CD4-positive, alpha-beta T cell treated with Interferon gamma for 1 hour (primary cell): ENCODE measurements at places on chromosomes 7 and 10.

- DNase-seq, result peak; percentile 12
Measured at GRCh38 chr7:2954433-2954853, 89.2 kb downstream of the CARD11 start.

DNA sequence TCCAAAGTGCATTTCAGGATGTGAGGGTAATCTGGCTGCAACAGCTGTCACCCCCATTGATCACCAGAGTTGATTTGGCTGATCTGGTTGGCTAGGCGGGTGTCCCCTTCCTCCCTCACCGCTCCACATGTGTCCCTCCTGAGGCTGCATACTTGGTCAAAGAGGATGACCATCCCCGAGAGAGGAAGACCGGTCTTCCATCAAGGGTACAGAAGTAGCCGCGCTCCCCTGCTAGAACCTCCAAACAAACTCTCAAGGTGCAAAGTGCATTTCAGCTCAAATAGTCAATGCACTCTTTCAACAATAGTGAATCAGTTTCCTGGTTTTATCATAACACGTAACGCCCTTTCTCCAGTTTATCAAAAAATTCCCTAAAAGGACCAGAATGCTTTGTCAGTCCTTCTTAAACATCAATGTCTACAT lies 44.6 kb downstream of the CARD11 start:
- DNase-seq, result no peak

DNA sequence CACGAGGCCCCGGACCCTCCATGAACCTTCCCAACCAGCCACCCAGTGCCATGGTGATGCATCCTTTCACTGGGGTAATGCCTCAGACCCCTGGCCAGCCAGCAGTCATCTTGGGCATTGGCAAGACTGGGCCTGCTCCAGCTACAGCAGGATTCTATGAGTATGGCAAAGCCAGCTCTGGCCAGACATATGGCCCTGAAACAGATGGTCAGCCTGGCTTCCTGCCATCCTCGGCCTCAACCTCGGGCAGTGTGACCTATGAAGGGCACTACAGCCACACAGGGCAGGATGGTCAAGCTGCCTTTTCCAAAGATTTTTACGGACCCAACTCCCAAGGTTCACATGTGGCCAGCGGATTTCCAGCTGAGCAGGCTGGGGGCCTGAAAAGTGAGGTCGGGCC lies 90.6 kb upstream of the PDCD4 start:
- DNase-seq, result no peak

DNA sequence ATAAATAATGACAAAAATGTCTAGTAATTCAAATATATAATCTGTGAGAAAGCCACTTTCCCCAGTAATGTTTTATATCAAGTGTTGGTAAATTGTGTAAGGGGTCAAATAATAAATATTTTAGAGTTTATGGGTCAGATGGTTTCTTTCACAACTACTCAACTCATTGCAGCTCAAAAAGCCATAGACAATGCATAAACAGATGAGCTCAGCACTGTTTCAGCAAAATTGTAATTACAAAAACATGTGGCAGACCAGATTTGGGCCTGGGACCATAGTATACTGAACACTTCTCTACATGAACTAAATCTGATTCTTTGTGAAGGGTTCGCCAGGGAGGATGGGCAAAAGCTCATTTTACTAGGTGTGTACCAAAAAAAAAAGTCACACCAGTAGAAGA lies 460.8 kb downstream of the NRG3 start:
- no peak for DNase-seq

GRCh38 chr10:63283093-63283492 lies 150.0 kb downstream of the NRBF2 start:
- DNase-seq, result no peak

GRCh38 chr7:140876519-140877248 lies 48.0 kb downstream of the BRAF start:
- no peak for DNase-seq

DNA sequence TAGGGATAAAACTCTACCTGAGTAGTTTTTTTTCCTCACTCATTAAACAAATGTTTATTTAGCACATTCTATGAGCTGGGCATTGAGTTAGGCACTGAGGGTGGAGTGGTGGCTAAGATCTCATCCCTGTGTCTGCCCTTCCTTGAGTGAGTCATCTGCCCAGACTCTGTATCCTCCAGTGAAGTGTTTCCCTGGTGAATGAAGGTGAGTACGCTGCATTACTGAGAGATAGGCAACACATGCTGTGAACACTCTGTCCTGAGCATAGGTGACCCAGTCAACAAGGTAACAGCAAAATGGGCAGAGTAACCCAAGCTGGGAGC lies 5.8 kb downstream of the PITX3 start:
- DNase-seq, result no peak

- DNase-seq, result no peak
Measured at GRCh38 chr7:26360650-26361049, 69.0 kb downstream of the SNX10 start.

DNA sequence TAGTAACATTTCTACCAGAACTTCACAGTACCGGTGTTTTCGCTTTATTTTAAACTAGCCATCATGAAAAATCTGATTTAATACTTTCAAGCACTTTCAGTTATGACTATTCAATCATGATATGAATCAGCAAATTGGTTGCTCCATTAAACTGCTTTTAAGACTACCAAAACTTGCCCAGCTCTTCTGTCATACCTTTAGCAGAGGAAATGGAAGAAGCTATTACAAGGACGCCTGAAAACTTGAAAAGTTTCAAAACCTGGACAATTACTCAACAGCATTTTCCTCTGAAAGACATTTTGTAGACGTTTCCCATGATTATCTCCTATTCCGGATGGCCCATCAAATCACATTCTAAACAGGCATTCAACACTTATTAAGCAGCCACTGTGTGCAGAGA lies 2.0 kb downstream of the JAZF1 start:
- DNase-seq, result no peak

DNA sequence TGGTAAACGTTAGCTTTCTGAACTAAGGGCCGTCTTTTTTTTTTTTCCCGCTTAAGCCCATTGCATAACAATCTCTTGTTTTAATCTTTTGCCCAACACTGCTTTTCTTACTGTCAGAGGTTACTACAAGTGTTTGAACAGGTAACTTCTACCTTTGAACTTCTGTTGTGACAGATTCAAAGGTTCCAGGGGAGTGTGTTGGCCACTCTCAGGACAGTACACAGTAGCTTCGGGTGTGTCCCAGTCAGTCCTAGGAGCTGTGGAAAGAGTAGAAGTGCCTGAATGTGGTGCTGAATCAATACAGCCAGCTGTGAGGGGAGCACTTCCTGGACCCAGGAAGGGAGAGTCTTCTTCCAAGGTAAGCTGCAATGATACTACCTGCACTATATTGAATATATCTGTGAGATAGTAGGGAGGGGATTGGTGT lies at the start of gene ACSL5:
Gene ACSL5, plus strand, starts transcription at position 205 of the 427 bp plus-strand sequence. CDS start 20,831 bp downstream, outside the sequence.
- DNase-seq, result no peak

- DNase-seq, result no peak
Measured at GRCh38 chr10:11144626-11145494, 127.2 kb downstream of the CELF2 start.

GRCh38 chr10:103154521-103155299 lies 38.4 kb downstream of the NT5C2 start:
- DNase-seq, result no peak

GRCh38 chr10:4519658-4520402 lies 306.2 kb upstream of the AKR1E2 start:
- no peak for DNase-seq

- DNase-seq, result no peak
Measured at GRCh38 chr10:99172128-99172738, 63.4 kb downstream of the HPSE2 start.

DNA sequence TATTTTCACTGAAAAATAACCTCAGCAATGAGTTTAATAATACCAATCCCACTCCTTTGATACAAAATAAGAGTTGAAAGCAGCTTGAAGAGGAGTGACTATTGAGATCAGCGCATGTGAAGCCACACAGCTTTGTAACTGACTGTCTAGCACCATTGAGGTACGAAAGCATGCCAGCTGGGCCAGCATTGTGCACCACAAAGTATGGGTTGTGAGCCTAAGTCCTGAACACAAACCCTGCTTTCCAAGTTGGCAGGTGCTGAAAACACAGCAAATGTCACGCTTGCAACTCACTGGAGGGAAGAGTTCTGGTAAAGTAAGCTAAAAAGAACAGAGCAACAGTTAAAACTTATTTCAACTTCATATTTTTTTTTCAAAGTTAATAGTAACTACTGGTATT lies 4.0 kb upstream of the FAM53B start:
- no peak for DNase-seq

- DNase-seq, result no peak
Measured at GRCh38 chr7:149569025-149569725, 71.6 kb upstream of the ZNF746 start.

DNA sequence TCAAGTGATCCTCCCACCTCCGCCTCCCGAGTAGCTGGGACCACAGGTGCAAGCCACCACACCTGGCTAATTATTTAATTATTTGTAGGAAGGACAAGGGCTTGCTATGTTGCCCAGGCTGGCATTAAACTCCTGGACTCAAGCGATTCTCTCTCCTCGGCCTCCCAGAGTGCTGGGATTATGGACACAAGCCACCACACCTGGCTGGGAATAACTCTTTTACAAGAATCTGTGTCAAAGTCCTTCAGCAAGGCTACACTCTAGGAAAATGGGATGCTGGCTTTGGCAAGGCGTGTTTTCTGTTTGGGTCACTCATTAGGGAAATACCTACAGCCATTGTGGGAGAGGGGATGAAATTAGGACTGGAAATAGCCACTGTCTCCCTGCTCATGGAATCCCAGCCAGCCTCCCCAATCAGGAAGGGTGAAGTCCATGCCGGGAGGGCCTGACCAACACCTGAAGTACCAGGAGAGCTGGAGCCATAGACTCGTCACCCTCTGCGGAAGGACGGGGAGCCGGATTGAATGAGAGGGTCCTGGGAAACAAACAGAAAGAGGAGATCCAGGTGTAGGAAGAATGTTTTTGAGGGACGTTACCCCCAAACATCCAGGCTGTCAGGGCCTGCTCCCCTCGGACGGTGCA lies 72.2 kb upstream of the MYL10 start:
- DNase-seq, result no peak

DNA sequence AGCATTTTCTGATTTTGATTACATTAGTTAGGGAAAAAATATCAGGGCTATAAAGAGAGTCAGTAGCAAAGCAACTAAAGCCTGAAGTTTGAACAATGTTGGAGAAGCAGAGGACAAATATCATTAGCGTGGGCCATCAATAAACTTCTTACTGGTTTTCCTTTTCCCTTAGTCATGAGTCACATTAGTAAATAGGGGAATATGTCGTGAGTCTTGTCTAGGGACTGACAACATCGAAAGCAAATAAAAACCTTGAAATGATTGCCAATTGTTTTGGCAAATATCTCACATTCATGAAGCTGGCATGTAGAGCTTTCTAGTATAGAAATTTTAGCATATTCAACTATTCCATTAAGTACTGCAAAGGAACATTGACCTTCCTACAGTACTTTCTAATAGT lies 806.0 kb upstream of the SORCS1 start:
- no peak for DNase-seq

- DNase-seq, result no peak
Measured at GRCh38 chr7:100509231-100509630, 25.5 kb downstream of the NYAP1 start.

GRCh38 chr10:89639326-89639725 lies 5.7 kb downstream of the PANK1 start:
- no peak for DNase-seq

- DNase-seq, result no peak
Measured at GRCh38 chr10:69709366-69709941, 79.4 kb downstream of the FAM241B start.

DNA sequence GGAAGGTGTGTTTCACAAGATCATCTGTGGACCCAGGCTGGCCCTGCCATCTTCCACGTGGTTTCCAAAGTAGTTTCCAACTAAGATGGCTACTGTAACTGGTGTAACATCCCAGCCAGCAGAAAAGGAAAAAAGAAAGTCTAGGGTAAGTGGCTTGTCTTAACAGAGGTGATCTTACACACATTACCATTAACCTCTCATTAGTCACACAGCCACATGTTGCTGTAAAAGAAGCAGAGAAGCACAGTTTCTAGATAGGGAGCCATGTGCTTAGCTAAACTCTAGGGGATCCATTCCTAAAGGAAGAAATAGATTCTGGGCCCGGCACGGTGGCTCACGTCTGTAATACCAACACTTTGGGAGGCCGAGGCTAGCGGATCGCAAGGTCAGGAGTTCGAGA lies 54.3 kb downstream of the ZNF438 start:
- DNase-seq, result no peak

- DNase-seq, result no peak
Measured at GRCh38 chr7:10412422-10413019, 561.2 kb upstream of the PHF14 start.

- no peak for DNase-seq
Measured at GRCh38 chr7:87935384-87935706, 1.3 kb downstream of the ADAM22 start.

DNA sequence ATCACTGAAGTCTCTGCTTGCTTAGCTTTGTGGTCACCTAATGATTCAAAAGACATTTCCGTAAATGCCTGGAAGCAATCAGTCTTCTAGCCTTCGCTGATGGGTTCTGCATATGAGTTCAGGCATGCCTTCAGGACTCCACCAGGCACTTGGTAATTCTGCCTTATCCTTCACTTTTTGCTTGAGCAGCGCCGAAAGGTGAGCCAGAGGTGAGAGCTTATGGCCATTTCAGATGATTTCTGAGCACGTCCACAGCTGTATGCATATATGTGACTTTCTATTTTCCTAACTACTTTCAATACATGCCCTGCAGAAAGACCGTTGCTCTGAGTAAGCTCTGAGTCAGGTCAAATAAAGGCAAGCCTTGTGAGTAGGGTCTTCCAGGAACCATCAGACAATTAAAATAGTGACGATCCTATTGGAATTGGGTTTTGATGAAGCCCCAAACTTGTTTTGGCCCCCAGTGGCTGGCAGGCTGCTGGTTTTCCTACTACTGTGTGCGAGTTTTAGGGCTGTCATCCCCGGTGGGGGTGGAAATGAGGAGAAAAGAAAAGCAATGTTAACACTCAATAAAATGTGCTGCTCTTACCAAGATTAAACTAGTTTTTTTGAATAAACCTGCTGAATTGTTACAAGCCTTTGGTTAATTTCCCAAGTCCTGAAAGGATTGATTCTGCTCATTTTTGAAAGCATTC lies 154.4 kb upstream of the AKR1E2 start:
- no peak for DNase-seq

DNA sequence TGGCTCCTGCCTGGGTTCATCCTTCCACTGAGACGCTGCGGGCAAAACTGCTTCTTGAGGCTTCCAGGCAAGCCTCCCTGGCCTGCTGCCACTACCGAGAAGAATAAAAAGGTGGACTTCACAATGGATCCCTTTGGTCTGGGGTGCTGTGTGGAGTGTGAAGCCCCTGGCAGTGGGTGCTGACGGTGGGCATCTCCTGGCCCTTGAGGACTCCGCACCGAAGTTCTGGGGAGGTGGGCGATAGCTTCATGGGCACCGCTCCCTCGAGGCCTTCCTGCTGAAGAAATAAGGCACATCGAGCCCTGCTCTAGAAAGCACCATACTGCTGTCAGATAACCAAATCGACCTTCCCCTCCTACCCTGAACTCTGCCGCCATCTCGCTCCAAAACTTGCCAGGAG lies 106.6 kb upstream of the CTBP2 start:
- DNase-seq, result no peak

GRCh38 chr10:1434202-1434601 lies 303.1 kb downstream of the ADARB2 start:
- DNase-seq, result no peak

GRCh38 chr10:114682121-114682520 lies 24.0 kb upstream of the ABLIM1 start:
- DNase-seq, result no peak
